ENCODE measurements at places on chromosomes 2 and 18.

DNA sequence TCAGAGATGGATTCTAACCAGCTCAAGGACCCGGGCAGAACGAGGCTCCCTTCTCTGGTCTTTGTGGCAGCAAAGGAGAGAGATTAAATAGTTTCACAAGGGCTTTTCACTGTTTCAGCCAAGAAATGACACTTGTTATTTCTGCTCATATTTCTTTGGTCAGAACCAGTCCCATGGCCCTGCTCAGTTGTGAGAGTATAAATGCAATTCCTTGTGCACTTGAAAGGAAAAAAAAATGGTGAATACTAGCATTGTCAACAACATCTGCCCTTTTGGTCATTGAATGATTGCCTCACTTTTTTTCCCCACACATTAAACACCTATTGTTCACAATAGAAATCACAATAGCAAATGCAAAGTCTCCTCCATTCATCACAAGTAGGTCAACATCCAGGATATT is 104.4 kb downstream of the RDH14 start:
- DNase-seq: no peak

DNA sequence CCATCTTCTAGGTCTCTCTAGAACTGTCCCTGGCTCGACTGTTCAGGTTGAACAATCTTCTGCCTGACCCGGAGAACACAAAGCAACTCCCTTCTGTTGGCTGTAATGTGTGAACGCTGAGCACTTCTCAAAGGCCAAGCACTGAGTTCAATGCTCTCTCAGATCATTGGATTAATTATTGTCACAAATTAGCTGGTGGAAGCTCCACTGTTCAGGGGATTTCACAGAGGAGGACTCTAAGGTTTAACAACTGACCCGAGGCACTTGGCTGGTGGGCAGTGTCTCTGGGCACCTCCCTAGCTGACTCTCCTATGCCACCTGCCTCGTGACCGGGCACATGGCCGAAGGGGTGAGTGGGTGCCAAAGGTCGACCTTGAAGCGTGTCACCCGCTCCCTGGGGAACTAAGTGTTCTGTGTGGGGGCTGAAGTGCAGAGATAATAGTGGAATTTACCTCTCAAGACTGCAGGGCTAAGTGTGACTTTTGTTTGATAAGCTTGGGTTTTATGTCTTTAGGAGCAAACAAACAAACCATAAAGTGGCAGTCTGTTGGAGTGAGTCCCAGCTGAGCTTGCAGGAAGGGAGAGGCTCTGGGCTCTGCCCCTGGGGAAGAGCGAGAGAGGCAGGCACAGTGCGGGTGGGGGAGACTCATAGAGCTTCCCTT is 64.8 kb downstream of the BCL2L11 start:
- DNase-seq: no peak

- DNase-seq: no peak
Measured at GRCh38 chr2:218849721-218850120, 9.9 kb upstream of the WNT6 start.

DNA sequence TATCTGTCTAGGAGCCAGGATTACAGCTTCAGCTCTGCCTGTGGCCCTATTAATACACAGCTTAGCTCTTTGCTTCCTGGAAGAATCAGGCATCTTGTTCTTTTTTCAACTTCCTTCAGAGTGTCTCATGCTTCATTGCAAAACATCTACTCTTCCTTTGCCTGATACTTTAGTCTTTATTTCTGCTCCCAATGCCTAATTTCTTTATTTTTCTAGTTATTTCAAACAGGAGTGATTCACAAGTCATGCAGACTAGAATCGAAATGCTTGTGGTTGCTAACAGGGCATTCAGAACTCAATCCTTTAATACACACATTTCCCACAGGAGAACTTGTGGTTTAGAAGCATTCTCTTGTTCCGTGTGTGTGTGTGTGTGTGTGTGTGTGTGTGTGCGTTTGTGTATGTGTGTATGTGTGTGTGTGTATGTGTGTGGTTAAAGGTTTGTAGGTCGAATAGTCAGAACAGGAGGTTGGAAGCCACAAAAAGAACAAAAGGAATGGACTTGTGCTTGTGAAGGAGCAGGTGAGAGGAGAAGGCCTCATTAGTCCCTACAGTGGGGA is 28.3 kb upstream of the INSIG2 start:
- DNase-seq: no peak

DNA sequence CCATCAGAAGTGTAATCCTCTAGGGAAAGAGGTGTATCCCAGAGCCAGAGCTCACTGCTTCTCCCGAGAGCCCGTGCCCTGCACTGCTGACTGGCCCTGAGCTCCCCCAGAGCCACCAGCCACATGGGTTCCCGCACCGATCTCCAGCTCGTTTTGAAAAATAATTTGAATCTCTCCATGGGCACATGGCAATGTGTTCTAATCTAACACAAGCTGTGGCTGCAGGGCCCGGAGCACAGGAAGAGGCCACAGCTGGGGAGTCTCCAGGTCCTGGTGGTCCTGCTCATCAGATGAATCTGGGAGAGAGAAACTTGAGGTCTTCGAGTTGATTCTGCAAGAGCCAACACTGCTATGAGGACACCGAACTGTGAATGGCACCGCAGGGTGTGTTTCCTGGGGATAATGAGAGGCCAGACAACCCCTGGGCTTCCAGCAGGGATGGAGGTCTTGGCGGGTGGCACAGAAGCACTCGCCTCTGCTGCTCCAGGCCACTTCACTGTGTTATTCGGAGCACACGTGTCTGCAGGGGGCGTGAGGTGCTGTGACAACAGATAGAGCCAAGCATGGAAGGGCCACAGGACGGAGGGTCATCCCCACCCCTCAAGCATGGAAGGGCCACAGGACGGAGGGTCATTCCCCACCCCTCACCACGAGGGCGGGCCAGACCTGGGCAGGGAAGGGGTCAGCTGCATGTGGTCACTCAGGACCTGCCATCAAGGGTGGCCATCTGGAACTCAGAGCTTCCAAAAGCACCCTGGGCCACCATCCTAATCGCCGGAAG is 196.8 kb downstream of the NDUFA10 start:
- no peak for DNase-seq

DNA sequence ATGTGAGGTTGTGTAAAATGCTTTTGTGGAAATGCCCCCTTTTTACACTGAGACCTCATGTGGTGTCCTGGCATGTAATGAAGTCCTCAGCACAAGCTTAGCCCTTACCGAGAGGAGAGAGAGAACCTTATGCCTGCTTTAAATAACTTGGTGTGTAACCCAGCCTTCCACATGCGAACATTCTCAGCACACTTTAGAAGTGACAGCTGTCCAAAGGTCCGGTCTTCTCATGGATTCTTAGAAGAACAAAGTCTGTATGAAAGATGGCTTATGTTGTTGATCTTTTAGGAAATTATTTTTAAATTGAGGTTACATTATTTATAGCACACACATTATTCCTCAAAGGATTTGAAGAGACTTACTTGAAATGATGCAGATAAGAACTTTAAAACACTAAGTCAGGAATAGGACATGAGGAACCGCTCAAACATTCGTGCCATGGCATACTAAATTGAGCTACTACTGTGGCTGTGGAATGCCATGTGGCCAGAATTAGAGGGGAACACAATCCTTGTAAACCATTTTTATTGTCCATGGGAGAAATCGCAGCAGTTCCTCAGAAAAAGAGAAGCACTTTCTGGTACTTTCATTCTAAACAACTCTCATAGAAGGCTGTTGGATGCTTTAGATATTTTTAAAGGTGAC is 79.6 kb downstream of the WDSUB1 start:
- DNase-seq: no peak

DNA sequence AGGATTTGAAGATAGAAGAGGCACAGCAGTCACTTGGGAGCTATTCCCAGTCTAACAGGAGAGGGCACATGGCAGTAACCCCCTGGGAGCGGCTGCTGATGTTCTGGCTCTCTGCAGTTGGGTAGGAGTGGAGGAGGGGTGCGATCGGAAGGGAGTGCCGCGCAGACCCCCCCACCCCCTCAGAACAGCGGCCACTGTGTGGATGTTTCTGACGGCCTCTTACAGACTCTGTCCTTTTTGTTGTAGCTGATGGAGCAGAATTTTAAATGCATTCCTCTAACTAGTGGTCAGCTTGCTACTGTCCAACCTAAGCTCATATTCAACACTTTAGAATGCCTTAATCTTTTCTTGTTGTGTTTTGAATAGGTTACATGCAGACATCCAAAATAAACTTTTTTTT is 127.9 kb downstream of the AGAP1 start:
- DNase-seq: no peak

- no peak for DNase-seq
Measured at GRCh38 chr2:61900281-61900680, 5.2 kb upstream of the COMMD1 start.

GRCh38 chr2:113015655-113016054 is 10.4 kb downstream of the IL36A start:
- no peak for DNase-seq

- DNase-seq: no peak
Measured at GRCh38 chr2:159133797-159134196, 152.7 kb downstream of the WDSUB1 start.

DNA sequence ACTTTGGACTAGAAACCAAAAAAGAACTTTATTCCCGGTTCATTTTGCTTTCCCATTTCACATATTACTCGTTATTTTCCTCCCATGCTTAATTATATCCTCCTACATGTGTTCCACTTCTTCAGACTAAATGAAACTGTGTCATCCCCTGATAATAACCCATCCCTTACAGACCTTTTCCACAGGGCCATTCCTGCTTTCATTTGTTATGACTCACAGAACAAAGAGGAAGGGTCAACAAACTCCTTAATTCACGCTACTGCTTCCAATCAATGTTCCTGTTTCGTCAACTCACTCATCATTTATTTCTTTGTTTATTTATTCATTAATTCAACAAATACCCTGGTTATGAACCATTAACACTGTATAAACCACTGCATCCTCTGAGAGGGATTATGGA is 104.5 kb downstream of the ZEB2 start:
- DNase-seq: no peak
